ENCODE measurements at places on chromosomes 16 and 17.

GRCh38 chr16:86355951-86356350, 154.4 kb upstream of the FOXF1 start:
- no peak for DNase-seq

GRCh38 chr16:61364990-61365389, 671.2 kb downstream of the CDH8 start:
- no peak for DNase-seq

DNA sequence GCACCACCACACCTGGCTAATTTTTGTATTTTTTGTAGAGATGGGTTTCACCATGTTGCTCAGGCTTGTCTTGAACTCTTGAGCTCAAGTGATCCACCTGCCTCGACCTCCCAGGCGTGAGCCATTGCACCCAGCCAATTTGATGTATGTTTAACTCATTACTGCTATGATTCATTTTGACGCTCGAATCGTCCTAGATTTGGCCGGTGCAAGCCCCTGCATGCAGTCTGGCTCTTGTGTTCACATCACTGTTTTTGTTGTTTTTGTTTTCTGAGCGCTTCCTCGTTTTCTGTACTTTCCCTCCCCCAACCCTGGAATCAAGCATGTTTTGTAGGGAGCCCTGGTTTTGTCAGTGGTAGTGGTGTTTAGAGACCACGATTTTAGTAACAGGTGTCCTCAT, 7.8 kb upstream of the DUS1L start:
- no peak for DNase-seq

GRCh38 chr16:53523126-53523804, 20.3 kb upstream of the AKTIP start:
- no peak for DNase-seq

- DNase-seq = no peak
These were observed 5.3 kb downstream of the SHPK start for GRCh38 chr17:3630781-3631180.

DNA sequence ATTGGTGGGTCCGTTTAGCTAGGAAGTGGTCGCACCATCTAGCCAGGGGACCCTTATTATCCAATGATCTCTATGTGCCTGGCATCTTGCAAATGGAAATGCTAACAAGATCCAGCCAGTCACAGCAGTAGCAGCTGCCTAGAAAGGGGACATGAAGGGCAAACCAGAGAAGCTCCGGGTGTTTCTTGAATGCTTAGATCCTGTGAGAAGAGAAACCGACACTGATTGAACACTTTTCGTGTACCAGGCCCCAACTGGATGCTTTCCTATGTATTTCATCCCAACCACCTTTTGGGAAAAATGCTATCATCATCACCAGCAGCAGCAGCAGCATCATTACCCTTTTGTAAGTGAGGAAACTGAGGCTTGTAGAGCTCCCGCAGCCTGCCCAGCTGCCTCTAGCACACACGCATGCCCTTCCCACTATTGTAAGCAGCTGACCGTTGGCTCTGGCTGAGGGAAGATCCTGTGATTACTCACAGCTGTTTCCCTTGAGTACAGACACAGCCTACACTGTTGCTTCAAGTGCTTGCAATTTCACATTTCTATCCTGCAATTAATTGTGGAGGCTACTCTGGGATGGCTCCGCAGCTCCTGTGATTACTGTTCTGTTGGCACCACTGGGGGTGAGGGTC, 180.7 kb upstream of the CACNG5 start:
- DNase-seq = peak; percentile 42

DNA sequence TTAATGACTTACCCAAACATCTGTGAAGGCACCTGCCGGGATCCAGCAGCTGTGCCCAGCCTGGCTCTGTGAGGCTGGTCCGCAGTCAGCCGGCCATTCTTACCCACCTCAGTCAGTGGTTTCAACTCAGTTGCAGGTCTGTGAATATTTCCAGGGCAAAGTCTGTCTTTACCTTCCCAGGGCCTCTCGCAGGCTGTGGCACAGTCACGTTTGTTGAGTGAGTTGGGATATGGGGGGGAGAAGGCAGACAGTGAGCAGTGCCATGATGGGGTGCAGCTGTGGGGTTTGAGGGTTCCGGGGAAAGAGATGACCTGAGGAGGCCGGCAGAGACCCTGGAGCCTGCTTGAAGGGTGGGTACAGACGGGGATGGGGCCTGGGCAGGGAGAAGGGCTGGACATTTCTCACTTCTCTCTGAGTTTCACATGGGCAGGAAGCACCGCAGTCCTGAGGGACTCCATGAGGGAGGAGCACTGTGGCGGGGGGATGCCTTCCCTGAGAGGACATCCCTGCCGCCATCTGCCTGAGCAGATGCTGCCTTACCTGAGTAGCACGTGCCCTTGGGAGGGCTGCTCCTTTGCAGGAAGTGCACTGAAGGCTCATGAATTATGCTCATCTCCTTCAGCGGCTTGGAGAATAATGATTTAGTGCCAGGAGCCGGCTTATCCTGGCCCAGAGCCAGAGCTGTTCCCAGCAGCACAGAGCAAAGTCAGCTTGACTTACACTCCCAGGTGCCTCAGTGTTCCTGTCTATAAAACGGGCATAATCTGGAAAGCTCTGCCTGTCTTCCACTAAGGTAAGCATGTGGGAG, 48.1 kb downstream of the KSR1 start:
- DNase-seq = no peak

DNA sequence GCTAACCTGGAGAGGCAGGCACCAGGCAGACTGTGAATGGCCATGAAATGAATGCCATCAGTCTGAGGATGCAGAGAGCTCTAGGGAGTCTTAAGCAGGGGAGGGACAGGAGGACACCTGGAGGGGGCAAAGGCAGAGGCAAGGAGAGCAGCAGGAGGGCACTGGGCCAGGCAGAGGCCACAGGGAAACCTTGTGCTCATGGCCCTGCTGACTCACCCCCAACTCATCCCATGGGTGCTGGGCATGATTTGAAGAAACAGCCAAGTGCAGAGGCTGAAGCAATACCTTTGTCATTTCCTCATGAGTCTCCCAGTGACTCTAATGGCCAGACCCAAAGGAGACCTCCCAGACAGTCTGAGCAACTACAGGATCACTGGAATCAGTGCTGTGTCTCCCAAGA, 141.4 kb downstream of the TMEM132E start:
- DNase-seq = peak; percentile 3

DNA sequence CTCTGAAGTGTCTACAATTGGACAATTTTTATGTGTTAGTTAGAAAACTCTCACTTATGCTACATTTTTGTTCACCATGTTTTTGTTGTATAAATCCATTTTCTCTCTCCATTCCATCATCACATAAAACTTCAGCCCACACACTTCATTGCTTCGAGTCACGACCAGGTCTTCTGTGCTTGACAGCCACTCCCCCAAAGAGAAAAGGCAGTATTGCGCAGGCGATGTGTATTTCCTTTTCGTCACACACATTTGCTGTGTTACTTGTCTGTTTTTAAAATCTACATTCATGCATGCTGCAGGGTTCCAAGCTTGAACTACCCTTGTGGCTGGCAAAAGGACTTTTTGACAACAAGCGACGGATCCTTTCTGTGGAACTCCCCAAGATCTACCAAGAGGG, 10.5 kb downstream of the GINS3 start:
- no peak for DNase-seq

- no peak for DNase-seq
These were observed 18.8 kb upstream of the ASGR2 start for GRCh38 chr17:7133424-7133823.

- no peak for DNase-seq
These were observed 27.4 kb downstream of the KIAA0513 start for GRCh38 chr16:85054948-85055492.

- no peak for DNase-seq
These were observed 27.2 kb downstream of the MAP2K4 start for GRCh38 chr17:12047681-12048376.

- DNase-seq = no peak
These were observed 24.3 kb downstream of the TK2 start for GRCh38 chr16:66525396-66526180.

DNA sequence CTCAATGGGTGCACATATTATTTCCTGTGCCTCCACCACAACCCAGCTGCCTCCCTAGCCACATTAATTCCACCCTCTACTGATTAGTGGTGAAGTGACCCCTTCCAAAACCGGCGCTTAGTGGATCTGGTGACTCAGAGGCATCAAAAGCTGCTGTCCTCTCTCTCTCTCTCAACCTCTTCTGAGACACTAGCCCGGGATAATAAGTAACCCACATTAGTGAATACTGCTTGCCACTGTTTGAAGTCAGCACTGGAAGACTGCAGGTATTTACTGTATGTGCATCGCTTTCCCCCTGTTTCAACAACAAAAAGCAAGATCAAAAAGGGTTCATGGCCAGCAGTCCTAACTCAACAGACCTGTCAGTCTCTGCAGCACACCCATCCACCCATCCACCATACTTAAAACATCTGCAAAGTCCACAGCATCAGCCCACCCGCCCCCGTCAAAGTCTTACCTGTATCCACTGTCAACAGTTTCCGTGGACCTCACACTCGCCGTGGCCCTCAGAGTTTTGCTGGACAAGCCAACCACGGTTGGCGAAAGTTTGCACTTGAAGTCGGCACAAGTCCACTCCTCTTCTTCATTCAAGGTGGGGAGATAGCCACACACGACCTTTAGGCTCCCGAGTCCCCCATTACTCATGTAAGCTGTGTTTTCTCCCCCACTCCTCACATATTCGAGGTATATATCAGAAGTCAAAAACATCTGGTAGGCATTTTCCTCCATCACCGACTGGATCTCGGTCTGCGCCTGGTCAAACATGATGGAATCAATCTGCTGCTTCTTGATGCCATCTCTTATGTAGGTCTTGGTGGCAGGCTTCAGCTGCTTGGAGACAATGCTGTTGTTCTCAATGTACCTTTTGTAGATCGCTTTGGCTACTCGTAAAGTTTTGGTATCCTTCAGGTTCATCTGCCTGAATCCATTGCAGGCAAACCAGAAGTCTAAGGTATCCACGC, 3.8 kb downstream of the AXIN2 start:
- no peak for DNase-seq

DNA sequence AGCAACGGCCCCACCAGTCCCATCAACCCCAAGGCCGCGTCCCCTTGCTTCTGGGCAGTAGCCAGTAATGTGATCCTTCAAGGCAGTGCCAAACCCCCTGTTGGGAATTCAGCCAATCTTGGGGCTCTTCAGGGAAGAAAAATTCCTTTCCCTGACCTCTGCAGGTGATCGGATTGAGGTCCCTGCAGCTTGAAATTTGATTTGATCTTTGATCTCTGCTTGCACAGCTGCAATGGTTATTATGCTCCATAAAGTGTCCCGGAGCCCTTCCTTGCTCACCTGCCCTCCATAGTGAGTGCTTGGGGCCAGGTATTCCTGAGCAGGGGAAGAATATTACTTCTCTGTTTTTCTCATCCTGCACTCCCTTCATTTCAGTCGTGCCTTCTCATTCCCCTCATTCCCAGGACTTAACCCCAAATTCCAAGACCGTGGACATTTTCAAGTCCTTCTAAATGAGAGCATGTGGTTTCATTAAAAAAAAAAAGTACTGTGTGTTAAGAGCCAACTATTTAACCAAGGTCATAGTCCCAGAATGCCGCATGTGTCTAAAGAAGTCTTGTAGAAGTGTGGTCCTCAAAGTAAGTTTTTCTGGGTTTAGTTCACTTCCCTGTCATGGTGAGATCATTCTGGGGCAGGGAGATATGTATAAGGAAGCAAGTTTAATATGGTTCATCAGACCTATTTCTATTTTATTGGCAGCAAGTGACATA, 56.3 kb downstream of the SOX9 start:
- no peak for DNase-seq

DNA sequence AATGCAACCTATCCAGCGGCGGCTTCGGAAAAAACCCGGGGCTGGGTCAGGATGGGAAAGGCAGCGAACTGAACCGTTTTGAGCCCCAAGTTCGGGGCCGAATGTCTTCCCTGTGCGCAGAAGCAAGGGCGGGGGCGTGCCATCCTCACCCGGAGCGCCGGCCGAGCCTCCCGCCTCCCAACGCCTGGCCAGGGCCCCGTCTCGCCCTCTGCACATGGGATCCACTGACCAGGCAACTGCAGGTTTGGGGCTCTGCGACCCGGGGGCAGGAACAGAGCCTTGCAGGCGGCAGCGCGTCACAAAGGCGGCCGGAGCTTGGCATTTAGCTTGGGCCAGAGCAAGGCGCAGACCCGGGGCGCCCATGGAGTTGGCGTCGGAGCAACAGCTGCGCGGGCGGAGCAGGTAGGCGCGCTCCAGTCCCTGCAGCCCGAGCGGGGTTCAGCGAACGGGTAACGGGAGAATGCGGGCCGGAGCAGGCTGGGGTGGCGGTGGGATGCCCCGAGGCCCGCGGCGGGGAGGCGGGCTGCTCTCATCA, at the start of gene FBXO39:
Gene FBXO39 (plus strand): TSS at position 345 of the 535 bp plus-strand sequence. CDS start 3,654 bp downstream, outside the sequence.
- DNase-seq = no peak

GRCh38 chr16:25606069-25606468, 85.7 kb upstream of the HS3ST4 start:
- DNase-seq = no peak

GRCh38 chr17:7477392-7478275, 1.8 kb downstream of the ZBTB4 start:
- DNase-seq = peak; percentile 77

DNA sequence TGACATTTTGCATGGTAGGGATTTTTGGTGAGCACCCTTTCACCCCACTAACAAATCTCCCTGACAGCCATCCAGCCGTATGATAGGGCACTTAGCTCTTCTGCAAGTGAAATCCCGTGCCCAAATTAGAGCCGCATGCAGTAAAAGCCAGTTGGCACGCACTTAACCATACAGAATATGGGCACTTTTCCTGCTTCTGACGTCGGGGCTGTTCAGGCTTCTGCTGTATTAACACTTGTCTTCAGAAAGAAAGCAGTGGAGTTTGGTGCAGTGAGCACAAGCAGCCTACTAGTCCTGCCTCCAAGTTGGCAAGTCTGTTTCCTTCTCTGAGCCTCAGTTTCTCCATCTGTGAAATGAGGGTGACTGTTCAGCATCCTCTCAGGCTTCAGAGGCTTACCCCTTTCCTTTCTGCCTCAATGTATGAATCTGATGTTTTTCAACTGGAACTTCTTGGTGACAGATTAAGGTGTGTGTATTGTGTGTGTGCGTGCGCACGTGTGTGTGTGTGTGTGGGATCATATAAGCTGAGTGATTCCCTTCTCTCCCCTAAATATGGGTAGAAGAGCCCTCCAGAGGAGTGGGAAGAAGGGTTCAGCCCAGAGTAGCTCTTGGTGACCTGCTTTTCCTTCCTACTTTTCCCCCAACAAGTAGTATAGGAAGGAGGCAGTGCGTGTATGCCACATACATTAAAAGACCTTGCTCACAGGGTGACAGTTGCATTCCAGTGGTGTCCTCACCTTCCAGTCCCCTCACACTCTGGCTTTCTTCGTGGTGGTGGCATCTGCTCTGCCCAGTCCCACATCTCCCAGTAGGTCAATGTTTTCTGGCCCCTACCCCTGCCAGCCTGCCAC, 19.0 kb downstream of the IGF2BP1 start:
- no peak for DNase-seq

GRCh38 chr16:68005211-68005610, 5.9 kb upstream of the DPEP2 start:
- no peak for DNase-seq

Data from GM04503 (cell line).